ENCODE measurements at places on chromosomes 16 and 17.

DNA sequence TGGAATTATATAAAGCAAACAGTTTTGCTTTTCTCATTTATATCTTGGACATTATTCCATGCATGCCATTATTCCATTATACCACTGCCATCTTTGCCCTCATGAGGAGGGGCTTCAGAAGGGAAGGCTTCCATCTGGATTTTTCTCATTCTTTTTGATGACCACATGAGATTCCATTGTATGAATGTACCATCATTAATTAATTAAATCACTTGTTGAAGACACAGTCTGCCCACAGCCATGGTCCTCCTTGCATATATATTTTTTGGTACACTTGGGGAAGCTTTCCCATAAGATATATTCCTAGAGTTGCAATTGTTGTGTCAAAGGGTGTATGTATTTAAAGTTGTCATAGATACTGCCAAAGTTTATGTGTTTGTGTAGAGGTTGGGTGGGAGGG is 7.1 kb downstream of the ARL4D start:
- DNase-seq = no peak

GRCh38 chr17:56739376-56739775 is 94.3 kb downstream of the C17orf67 start:
- DNase-seq = no peak

DNA sequence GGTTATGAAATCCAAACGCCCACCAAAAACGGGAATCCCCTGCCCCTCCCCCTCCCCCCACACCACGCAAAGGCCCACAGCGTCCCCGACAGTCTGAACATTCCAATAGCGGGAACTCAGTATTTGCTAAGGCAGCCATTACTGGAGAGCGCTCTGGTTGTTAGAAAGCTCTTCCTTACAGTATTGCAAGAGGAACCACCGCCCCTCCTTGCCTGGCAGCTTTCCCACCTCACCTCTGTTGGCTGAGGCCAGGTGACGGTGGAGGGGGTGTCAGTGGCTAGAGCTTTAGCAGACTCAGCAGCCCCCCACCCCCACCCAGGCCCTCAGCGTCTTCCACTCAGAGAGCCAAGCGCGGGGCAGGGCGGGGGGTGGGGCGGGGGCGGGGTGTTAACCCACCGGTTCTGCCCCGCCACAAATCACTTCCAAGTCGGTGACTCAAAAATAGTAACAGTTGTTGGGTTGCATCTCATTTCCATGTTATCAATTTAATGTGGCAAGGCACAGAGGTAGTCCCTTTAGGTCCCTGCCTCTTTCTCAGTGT is 2.2 kb upstream of the PLEKHH3 start:
- DNase-seq = no peak

- no peak for DNase-seq
Measured at GRCh38 chr17:74128456-74129211, 74.8 kb upstream of the RPL38 start.

DNA sequence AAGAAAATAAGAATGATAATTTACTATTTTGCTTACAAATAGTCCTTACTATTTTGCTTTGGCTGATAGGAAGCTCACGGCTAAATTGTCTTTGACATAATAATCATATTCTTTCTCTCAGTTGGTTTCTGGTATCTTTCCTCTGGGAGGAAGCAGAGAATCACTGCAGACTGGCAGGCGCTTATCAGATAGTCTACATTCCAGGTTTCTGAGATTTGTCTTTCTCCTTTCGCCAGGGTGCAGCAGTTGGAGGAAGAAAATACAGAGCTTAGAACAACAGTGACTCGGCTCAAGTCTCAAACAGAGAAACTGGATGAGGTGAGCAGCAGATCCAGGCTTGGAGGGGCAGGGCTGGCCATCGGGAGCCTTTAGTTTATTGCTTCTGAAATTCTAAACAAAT is 136.1 kb downstream of the RAB11FIP4 start:
- DNase-seq = no peak

DNA sequence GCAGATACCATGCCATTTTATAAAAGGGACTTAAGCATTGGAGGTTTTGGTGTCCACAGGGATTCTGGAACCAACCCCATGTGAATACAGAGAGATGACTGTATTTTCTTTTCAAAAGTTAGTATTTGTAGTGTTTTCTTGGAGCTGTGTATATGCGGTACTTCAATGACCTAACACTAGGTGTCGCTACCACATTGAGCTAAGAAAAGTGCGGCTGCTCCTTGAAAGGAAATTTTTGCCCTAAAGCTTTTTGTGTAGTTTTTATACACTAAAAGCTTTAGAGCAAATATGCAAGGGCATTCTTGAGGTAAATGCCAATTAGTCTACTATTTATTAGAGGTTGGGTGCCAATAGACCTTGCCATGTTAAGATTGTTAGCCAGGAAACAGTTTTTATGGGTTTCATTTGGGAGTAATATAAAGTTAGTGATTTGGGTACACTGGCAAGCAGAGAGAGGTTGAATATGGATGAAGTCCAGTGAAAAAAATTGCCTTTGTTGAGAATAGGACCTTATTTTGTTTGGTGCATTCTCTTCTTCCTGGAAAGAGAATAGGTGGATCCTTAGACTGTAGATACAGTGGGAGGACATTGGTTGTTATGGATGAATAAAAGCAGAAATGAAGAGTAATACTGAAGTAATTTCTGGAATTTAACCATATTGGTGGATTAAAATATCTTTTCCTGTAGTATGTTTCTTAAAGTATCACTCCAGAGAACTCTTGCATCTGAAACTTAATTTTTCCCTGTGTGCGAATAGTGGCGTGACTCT is 43.3 kb downstream of the BCAS3 start:
- no peak for DNase-seq

DNA sequence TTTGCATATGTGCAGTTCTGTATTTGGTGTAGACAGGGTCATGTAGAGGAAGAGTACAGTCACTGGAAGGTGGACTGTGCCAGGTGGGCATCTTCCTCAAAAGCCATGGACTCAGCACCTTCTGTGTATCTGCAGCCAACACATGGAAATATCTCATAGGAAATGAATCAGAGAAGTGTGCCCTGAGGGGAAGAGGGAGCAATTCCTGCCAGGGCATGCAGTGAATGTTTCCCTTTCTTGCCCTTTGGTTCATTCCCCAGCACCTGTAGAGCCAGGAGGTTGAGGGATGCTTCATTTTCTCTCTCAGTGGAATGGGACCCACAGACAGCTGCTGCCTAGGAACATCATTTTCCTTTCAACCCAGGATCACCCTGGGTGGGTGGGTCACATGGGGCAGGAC is 146.1 kb upstream of the HSBP1 start:
- no peak for DNase-seq

DNA sequence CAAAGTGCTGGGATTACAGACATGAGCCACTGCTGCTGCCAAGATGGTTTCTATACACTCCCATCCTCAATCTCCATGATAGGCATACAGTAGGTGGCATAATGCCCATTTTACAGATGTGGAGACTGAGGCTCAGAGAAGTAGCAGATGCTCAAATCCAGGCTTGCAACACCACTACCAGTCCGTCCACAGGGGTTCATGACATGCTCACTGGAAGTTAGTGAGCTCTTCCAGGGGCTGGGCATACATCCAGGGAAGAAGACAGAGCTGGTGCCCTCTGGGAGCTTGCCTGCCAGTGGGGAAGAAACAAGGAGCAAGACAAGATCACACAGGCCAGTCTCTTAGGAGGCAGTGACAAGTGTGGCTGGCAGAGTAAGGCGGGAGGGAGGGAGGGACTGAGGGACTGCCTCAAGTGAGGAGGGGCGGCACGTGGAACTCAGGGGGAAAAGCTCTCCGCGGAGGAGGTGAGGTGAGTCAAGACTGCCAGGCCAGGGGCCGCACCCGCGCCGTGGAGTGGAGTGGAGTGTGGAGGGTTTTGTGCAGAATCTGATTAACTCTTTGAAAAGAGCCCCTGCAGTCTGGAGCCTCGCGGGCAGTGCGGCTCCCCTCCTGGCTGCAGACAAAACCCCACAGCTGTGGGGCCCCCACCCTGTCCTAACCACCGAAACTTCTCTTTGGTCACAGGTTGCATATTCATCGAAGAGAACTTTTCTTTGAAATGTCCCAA is 27.9 kb downstream of the SREBF1 start:
- no peak for DNase-seq

GRCh38 chr17:75404223-75404730 is 1.2 kb downstream of the GRB2 start:
- no peak for DNase-seq

DNA sequence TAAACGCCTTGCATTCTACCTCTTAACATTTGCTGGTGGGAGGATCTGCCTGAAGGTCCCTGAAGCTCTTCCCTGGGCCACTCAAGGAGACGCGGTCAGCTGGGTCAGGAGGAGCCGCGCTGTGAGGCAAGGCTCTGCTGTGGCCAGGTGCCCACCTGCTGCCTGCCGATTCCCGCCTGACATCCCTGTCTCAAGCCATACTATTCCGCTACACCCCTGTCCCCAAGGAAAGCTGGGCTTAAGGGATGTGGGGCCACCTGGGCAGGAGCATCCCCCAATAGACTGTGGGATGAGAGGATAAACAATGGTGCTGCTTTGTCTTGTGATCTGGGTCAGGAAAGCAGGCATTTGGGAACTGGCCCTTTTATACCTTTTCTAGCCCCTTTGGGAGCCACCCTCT is 5.1 kb downstream of the TPPP3 start:
- no peak for DNase-seq

DNA sequence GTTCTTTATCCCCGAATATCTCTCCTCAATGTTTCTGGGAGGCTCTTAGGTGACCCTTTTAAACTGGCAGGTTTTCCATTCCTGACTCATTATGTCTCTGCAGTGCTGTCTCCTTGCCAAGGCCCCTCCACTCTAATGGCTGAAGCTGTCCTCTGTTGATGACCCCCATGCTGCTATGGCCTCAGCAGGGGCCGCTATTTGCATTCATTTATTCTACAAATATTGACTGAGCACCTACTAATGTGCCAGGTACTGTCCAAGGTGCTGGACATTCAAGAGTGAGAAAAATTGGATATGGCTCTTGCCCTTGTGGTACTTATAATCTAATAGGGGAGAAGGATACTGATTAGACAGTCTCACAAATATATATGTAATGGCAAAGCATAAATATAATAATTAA is 55.4 kb downstream of the GP2 start:
- DNase-seq = no peak

- DNase-seq = no peak
Measured at GRCh38 chr17:35918665-35919064, 11.9 kb downstream of the RDM1 start.

DNA sequence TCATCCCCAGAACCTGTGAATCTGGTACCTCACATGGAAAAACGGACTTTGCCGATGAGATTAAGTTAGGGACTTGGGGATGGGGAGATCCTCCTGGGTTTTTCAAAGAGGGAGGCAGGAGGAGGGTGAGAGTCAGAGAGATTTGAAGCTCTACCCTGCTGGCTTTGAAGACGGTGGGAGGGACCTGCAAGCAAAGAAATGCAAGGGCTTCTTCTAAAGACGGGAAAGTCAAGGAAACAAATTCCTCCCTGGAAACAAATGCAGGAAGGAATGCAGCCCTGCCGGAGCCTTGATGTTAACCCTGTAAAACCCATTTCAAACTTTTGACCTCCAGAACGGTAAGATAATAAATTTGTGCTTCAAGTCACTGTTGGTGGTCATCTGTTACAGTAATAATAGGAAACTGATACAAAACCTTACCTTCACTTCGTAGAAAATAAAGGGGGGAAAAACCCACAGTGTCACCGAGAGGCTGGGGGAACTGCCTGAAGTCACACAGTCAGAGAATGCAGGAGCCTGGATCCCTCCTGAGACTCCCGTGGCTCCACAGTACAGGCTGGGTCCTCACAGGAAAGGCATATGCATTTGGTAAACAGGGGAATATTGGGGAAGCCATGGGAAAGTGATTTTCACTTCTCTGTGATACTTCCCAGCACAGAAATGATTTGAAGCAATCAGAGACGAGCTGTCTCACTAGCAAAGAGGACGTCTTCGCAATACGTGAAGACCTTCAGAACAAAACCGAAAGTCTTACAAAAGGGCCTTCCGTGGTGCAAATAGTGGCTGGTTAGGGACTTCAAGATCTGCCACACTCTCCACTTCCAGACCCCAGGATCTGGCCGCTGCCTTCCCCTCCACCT is 58.9 kb upstream of the CLEC3A start:
- no peak for DNase-seq

- no peak for DNase-seq
Measured at GRCh38 chr16:30621765-30622164, 11.6 kb upstream of the ZNF689 start.

GRCh38 chr16:88920618-88921590 is 54.4 kb upstream of the PABPN1L start:
- no peak for DNase-seq

DNA sequence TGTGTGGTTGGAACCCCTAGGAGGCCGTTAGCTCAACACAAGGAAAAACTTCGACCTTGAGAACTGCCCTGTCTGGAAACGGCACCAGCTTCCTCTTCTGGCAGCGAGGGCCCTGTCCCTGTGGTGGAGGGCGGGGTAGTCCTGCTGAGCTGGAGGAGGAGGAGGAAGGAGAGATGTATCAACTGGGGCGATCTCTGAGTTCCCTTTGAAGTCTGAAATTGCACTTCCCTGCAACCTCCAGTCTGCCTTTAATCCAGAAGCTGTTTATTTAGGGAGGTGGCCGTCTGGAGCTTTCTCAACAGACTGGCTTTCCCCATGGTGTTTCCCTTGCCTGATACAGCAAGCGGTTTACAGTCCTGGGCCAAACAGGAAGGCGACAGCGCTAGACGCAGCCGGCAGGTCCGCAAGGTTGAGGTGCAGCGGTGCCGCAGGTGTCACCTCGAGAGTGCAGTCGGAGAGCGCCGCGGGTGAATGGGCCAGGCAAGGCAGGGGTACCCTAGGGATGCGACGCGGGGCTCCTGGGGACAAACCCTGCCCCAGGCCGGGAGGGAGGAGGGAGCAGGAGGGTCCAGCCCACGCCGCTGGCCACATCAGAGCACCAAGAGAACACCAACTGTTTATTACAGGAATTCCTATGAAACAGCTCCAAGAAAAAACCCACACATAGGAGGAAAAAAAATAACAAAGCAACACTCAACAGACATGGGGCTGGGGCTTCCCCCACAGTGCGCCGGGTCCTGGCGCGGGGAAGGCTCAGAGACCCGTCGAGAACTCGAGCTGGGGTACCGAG is 11.4 kb upstream of the MRPS23 start:
- no peak for DNase-seq

GRCh38 chr17:63698886-63699637 is 863 bp downstream of the LIMD2 start:
- peak; percentile 82 for DNase-seq

DNA sequence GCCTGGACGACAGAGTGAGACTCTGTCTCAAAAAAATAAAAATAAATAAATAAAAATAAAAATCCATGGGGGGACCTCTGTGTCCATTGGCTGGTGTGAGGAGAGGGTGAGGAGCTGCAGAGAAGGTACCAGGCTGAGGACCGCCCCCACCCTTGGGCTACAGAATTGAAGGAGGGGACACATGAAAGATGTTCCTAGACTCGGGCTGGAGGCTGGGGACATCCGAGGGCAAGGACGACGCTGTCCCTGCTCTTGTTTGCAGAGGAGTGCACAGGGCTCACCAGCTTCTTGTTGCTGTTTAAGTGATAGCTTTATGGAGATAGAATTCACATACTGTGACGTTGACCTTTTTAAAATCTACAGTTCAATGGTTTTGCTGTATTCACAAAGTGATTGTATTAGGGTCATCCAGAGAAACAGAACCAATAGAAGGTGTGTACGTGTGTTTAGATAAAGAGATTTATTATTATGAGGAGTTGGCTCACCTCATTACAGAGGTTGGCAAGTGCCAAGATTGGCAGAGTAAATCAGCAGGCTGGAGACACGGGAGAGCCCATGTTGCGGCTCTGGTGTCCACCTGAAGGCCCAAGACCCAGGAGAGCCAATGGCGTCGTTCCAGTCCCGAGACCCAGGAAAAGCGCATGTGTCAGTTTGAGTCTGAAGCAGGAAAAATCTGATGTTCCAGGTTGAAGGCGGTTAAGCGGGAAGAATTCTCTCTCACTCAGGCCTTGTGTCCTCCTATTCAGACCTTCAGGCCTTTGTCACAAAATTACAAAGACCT is 320.7 kb downstream of the SEC14L1 start:
- no peak for DNase-seq

- no peak for DNase-seq
Measured at GRCh38 chr17:65293584-65294180, 156.5 kb downstream of the RGS9 start.

All from activated CD8-positive, alpha-beta memory T cell treated with anti-CD3 and anti-CD28 coated beads for 4 hours (primary cell).